Omental fat pad (tissue), 4 donors: ENCODE measurements at places on chromosomes 11 and 22. TPM values are rescaled to one million over a fixed set of nuclear protein-coding genes. Genes with fewer than 3 reads are reported as not detected.

The PTPRJ gene
- 14.5 TPM for total RNA-seq

The ESAM gene
- 116 TPM for total RNA-seq

The UCP3 gene
- 1.6 TPM for total RNA-seq

The SLC22A6 gene
- total RNA-seq = not detected

The CDC42BPG gene
- total RNA-seq = 0.47 TPM

The NAALADL1 gene
- total RNA-seq = 27.4 TPM

The ZBTB16 gene
- 192 TPM for total RNA-seq

The OR2AG2 gene
- total RNA-seq = not detected

The RAB3IL1 gene
- total RNA-seq = 18.5 TPM

The CASP4 gene
- total RNA-seq = 297 TPM

The C11orf71 gene
- 9.8 TPM for total RNA-seq

The SLC25A18 gene
- 20.9 TPM for total RNA-seq

The ARFGAP3 gene
- total RNA-seq = 44.7 TPM

The CCDC116 gene
- 0.46 TPM for total RNA-seq

The MRGPRF gene
- 56.8 TPM for total RNA-seq

The LMO2 gene
- total RNA-seq = 28.9 TPM

The OR4D9 gene
- total RNA-seq = not detected

The ANKK1 gene
- total RNA-seq = 0.24 TPM

The LDLRAD3 gene
- 24.2 TPM for total RNA-seq

The RASD2 gene
- 0.19 TPM for total RNA-seq

The MFRP gene
- total RNA-seq = not detected

The APOBEC3A gene
- 2.7 TPM for total RNA-seq

The CBLIF gene
- not detected for total RNA-seq
